NCI-H2029 treated with DMSO at 0.1 percent for 48 hours (cell line): ENCODE measurements at places on chromosomes 1 and 21.

DNA sequence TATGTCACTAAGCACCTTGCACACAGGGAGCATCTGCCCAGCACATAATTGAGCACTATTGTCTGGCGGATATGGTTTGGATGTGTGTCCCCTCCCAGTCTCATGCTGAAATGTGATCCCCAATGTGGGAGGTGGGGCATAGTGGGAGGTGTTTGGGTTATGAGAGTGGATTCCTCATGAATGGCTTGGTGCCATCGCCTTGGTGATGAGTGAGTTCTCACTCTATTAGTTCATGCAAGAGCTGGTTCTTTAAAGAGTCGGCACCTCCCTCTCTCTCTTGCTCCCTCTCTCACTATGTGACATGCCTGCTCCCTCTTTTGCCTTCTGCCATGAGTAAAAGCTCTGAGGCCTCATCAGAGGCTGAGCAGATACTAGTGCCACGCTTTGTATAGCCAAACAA is 9.5 kb downstream of the CTSK start:
- peak; percentile 72 for DNase-seq

DNA sequence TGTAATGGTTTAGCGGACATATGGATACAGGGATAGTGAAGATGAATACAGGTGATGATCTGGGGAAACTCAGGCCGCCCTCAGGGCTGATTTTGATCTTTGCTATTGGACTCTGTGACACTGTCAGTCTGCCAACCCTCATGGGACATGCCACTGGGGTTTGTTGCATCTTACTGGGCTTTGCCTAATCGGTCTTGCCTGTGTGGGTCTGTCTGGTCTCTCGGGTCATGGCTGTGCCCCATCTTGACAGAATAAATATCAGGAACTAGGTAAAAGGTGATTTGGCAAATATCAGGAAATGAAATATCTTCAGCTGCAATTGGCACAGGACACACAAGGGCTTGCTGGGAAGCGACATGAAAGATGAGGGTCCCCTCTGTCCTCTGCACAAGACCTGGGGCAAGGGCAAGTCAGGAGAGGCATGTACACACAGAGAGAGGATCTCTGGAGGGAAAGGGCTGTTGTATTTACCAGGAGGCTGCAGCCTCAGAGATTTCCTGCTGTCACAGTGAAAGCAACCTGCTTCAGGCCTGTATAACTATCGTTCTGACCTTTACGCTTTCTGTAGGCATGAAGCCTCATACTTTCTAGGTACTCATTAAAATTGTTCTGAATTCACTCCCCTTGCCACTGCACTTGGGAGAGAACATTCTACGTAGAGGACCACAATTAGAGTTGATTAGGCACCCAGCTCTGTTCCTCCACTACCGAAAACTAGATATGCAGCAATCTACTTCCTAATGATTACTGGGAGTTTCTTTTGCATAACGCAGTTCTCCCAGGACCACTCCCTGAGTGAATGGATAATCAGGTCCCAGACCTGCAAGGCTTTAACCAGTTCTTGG is 52.0 kb upstream of the GADD45A start:
- DNase-seq: no peak

- no peak for DNase-seq
Observed at GRCh38 chr1:116075575-116075974, 35.6 kb upstream of the MAB21L3 start.

DNA sequence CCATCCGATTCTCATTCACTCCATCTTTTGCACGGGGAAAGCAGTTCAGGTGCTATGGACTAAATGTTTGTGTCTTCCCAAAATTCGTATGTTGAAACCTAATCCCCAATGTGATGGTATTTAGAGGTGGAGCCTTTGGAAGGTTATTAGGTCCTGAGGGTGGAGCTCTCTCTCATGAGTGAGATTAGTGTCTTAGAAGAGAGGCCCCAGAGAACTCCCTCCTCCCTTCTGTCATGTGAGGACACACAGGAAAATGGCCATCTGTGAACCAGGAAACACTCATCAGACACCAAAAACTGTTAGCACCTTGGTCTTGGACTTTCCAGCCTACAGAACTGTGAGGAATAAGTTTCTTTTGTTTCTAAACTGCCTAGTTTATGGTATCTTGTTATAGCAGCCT is 15.8 kb upstream of the CCDC190 start:
- DNase-seq: no peak

DNA sequence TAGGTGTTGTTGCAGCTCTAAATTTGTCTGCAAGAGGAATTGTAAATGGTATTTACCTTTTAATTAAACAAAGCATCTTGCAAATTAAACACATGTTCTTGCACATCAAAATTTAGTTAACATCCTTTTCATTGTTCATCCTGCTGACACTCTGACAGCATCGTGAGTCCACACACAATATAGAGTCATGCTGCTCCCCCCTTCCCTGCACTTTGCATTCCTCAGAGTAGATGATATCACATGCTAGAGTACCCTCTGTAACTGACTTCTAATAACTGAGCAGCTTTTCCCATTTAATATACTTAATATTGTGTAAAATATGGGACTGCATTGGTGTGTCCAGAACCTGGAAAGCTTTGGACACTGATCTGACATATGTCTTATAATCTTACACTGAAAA is 138.8 kb upstream of the DPYD start:
- no peak for DNase-seq

GRCh38 chr1:88609051-88609450 is 75.0 kb upstream of the PKN2 start:
- no peak for DNase-seq

DNA sequence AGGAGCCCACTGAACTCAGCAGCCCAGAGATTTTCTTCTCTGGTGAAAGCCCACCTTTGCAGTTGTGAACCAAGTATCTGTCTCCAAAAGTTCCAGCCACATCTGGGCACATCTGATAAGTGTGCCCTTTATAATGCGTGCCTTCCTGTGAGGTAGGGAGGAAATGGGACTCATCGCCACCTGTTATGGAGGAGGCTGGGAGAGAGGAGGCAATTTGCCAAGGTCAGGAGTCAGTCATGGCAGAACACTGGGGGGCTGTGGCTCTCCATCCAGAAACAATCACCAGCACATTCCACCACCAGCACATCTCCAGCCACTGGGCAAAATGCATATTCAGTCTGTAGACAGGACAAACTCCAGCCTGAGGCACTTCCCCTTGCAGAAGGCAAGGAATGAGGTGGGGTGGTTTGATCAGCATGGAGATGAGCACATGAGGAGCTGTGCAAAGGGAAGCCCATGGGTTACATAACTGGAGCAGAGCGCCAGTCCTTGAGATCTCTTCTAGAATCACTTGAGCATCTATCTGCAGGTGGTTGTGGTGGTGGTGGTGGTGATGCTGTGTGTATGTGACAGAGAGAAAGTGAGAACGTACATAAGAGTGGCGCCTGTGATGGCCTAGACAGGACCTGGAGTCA is 15.0 kb upstream of the LEMD1 start:
- DNase-seq: peak; percentile 14
